Neural progenitor cell (in vitro differentiated cells): ENCODE measurements at places on chromosomes 13 and 19.
A peak's percentile ranks its signal among the peaks of the same experiment; 100 is the strongest.

GRCh38 chr19:46299695-46300094 lies 2.9 kb downstream of the HIF3A start:
- no peak for DNase-seq

- peak; percentile 92 for DNase-seq
These were observed 1.5 kb downstream of the ZIC5 start for GRCh38 chr13:99969919-99970650.

DNA sequence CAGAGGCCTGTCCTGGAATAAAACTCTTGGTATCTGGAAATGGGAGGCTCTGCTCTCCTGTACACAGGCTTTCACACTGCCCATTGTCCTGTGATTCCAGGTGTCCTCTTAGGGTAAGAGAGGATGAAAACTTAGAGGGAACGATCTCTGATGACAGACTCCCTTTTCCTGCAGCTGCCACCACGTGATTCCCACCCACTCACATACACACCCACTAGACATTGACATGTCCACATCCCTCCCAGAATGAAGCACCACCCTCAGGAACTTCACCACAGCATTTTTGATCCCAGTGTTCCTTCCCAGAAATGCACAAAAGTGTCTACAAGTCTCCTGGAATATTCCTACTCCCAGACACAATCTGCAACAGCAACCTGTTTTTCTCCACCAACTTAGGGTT lies 8.2 kb downstream of the ZNF429 start:
- no peak for DNase-seq

DNA sequence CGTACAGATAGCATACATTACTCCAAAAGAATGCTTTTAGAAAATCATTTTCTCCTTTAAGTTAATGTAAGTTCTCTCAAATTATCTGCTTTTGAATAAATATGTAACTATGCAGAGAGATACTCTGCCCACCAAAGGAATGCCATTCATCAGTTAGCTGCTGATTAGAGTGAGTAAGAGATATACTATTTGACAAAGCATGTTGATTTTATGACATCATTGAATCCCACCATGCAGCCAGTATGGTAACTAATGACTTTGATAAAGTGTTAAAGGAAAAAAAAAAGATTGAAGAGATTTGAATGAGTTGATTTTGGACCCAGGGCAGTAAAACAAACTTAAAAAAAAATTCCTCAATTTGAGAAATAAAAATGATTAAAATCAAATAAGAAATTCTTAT lies 521.5 kb downstream of the SLITRK6 start:
- DNase-seq, result no peak

GRCh38 chr13:100694722-100695508 lies 20.3 kb upstream of the TMTC4 start:
- peak; percentile 77 for DNase-seq

GRCh38 chr19:46704379-46705076 lies 12.4 kb downstream of the PRKD2 start:
- peak; percentile 71 for DNase-seq

DNA sequence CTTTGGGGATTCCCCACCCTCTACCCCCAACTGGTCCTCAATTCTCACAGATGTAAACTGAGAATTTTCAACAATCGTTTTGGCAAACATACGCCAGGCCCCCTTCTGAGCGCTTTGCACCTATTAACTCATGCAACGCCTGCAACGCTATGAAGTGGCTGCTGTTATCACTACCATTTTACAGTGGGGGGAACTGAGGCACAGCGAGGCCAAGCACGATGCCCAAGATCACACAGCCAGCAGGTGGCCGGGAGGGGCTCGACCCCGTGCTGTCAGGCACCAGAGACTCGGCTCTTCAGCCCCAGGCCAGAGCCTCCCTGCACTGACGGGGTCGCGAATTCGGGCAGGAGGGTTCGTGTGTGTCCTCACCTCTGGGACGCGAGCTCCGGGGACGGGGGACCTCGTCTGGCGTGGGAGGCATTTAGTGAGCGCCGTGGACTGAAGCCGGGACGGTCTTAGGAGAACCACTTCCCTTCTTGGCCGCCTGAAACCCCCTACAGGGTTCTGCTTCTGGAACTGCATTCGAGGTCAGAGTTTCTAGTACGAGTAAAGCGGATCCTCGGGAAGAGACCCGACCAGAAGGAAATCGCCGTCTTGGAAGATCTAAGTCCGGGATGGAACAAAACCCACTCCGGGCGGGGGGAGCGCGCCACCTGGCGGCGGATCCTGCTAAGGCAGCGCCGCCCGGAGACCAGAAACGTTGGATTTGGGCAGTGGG lies 21.0 kb downstream of the ZNF114 start:
- peak; percentile 88 for DNase-seq

DNA sequence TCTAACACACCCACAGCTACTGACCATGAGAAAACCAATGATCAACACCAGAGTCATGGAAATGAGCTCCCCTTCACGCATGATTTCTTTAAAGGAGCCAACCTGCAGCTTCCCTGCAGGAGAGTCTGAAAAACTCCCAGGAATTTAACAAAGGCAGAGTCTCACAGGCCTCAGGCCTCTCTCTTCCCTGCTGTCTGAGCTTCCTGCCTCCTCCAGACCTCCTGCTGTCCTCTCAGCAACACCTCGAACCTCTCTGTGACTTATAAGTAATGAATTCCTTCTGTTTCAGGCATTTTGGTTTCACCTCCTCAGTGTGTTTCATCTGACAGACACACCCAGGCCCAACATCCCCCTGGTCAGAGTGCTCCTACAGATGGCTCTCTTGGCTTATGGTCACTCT lies 1044.4 kb downstream of the UQCRFS1 start:
- DNase-seq, result peak; percentile 63

- peak; percentile 87 for DNase-seq
These were observed at the start of gene PRKCG for GRCh38 chr19:53881482-53882390. Gene PRKCG (plus strand): TSS chr19:53882197. CDS start chr19:53882495, 298 bp downstream.

GRCh38 chr13:40102854-40103253 lies 447.4 kb downstream of the COG6 start:
- no peak for DNase-seq

- no peak for DNase-seq
These were observed 115.6 kb upstream of the UQCRFS1 start for GRCh38 chr19:29328586-29328985.

DNA sequence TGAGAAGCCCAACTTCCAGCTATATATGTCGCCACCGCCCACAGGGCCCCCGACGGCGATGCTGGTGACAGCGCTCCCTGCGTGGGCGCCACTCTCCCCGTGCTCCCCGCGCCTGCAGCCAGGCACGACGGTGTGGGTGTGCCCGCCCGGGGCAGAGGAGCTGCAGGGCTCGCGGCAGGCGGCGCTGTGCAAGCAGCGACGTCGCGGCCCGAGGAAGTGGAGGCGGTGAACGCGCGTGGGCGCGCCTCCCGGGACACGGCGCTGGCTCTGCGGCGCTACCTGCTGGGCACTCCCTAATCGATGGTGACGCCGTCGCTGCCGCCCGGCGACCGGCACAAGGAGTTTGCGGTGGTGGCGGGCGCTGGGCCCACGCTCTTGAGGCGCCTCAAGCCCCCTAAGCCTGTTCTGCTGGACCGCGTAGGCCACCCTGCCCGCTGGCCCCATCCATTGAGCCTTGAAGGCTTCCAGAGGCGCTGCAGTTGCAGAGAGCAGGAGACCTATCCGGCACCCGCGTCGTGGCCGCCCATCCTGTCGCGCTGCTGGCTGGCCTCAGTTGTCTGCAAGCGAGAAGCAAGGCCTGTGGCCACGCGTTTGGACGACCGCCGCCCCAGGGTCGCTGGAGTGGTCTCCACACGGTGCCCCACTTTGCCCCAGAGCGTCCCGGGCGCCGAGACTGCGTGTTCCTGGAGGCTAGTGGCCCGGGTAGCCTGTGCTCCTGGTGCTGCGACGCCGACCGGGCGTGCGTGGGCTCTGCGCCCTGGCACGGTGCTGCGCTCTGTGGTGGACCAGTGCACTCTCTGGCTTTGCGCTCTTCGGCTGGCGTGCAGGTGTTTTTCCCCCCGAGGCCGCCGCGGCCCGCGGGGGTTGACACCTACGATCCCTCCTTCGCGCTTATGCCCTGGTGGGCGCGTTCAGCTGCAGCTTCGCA lies 23.1 kb downstream of the LRFN3 start:
- DNase-seq, result peak; percentile 58

DNA sequence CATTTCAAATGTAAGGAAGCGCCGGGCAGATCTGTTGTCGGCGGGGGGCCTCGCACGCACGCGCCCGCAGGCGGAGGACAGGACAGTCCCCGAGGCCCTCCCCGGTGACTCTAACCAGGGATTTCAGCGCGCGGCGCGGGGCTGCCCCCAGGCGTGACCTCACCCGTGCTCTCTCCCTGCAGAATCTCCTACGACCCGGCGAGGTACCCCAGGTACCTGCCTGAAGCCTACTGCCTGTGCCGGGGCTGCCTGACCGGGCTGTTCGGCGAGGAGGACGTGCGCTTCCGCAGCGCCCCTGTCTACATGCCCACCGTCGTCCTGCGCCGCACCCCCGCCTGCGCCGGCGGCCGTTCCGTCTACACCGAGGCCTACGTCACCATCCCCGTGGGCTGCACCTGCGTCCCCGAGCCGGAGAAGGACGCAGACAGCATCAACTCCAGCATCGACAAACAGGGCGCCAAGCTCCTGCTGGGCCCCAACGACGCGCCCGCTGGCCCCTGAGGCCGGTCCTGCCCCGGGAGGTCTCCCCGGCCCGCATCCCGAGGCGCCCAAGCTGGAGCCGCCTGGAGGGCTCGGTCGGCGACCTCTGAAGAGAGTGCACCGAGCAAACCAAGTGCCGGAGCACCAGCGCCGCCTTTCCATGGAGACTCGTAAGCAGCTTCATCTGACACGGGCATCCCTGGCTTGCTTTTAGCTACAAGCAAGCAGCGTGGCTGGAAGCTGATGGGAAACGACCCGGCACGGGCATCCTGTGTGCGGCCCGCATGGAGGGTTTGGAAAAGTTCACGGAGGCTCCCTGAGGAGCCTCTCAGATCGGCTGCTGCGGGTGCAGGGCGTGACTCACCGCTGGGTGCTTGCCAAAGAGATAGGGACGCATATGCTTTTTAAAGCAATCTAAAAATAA lies 18.2 kb downstream of the IL17D start:
- DNase-seq, result peak; percentile 77

DNA sequence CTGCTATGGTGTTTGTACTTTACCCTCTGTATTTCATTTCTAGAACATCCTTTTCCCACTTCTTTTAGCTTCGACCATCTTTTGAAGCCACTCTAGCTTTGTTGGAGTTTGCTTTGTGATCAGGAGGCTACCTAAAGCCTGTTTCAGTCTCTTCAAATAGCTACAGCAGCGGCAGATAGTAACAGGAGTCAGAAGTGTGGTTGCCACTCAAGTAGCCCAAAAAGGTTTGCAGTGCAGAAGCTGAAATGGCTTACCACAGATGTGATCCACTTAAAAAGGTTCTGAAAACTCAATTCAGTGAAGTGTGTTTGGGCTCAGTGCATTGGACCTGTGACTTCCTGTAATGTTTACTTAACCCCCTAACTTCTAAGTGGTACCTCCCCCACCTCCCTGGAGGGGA lies 26.2 kb downstream of the WASF3 start:
- DNase-seq, result no peak

DNA sequence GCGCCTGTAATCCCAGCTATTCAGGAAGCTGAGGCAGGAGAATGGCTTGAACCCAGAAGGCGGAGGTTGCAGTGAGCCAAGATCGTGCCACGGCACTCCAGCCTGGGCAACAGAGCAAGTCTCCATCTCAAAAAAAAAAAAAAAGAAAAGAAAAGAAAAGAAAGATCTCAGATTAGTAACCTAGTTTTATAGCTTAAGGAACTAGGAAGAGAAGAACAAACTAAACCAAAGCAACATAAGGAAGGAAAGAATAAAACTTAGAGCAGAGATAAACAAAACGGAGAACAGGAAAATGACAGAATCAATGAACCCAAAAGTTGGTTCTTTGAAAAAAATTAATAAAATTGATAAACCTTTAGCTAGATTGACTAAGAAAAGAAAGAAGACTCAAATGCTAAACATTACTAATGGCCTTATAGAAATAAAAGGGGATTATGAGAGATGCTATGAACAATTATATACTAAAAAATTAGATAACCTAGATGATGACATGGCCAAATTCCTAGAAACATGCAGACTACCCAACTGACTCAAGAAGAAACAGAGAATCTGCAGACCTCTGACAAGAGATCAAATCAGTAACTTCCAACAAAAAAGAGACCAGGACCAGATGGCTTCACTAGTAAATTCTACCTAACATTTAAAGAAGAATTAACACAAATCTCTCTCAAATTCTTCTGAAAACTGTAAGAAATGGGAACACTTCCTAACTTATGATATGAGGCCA lies 68.2 kb downstream of the CDADC1 start:
- DNase-seq, result no peak

DNA sequence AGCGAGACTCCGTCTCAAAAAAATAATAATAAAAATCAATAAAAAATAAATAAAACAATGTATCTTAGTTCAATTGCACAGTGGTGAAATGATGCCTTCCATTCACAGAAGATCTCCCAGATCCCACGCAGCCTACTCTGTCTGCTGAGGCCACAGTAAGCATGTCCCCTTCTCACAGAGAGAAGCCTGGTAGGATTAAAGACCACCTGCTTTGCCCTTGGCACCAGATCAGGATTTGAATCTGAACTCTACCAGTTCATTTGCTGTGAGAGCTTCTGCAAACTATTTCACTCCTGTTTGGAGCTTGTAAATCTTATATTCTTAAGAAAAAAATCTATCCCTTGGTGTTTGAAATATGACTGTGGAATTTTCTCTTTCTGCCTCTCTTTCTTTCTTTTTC lies 2.2 kb upstream of the SLC7A1 start:
- DNase-seq, result no peak

- no peak for DNase-seq
These were observed 57.4 kb downstream of the ESD start for GRCh38 chr13:46739447-46740098.

GRCh38 chr13:67183151-67183550 lies 47.0 kb downstream of the PCDH9 start:
- DNase-seq, result no peak

GRCh38 chr13:73822668-73823592 lies 311.3 kb downstream of the KLF12 start:
- DNase-seq, result no peak

DNA sequence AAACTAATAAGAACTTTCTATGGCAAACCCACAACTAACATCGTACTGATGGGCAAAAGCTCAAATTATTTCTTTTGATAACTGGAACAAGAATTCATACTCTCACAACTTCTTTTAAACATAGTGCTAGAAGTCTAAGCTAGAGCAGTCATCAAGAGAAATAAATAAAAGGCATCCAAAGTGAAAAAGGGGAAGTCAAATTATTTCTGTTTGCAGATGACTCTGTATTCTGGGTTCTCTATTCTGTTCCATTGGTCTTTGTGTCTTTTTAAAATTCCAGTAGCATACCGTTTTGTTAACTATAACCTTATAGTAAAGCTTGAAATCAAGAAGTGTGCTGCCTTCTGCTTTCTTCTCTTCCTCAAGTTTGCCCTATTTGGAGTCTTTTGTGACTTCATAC lies 1215.9 kb downstream of the UQCRFS1 start:
- no peak for DNase-seq

- no peak for DNase-seq
These were observed 116.0 kb downstream of the SIPA1L3 start for GRCh38 chr19:38022791-38023670.

DNA sequence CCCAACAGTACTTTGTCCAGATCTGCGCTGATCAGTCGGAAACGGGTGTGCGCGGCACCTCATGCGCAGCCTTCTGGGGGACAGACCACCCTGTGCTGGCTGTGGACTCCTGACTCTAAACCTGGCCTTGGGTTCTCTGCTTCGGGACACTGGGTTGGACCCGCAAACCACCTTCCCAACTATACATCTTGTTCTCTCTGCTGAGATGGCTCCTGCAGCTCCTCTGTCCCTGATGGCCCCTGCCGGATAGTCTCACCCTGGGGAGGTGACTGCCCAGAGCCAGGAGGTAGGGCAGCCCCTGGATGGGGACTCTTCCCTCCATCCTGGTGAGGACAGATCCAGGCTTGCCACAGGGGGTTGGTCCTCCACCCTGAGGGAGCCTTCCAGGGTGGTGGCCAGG lies 23.3 kb downstream of the RFX1 start:
- no peak for DNase-seq
